ENCODE measurements at places on chromosomes 5 and 9.

GRCh38 chr5:145739843-145740242 is 95.3 kb downstream of the PRELID2 start:
- DNase-seq: no peak

DNA sequence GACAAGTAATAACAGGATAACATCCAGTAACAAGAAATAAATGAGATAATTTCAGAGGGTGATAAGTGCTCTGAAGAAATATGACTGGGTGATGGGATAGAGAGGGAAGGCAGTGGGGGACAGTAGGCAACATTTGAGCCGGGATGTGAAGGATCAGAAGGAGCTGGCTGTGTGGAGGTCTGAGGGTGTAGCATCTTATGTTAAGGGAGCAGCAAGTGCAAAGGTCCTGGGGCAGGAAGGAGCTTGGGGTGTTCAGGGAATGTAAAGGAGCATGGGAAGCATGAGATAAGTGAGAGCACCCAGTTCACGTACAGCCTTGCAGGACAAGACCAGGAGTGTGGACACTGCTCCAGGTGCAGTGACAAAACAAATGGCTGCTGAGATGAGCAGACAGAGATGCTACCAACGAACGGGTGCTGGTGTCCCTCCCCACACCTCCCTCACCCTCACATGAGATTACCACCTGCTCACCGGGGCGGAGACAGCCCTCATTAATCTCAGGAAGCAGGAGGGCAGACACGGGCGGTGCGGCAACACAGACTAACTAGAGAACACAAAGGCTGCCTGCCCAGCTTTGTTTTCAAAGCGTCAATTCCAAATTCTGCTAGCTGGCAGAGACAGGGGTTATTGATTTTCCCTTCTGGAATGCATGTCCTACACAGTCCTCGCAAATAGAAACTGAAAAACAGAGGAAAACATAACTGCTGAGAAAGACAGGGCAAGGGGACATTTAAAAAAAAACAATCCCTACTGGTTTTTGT is 298.1 kb upstream of the PANK3 start:
- no peak for DNase-seq

DNA sequence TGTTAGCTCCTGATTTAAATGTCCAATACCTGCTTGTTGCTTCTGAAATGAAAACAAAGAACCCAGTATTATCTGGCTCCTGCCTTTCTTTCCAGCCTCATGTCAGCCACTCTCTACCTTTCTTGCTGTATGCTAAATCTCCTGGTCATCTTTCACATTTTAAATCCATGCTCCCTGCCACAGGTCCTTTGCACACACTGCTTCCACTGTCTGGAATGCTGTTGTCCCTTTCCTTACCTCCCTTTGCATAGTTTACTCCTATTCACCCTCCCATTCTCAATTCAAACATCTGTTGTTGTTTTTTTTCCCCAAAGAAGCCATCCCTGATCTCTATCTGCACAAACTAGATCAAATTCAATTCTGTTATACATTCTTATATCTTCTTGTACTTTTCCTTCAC is 97.0 kb upstream of the NR4A3 start:
- no peak for DNase-seq

GRCh38 chr9:17695482-17695881 is 116.6 kb downstream of the SH3GL2 start:
- DNase-seq: no peak

DNA sequence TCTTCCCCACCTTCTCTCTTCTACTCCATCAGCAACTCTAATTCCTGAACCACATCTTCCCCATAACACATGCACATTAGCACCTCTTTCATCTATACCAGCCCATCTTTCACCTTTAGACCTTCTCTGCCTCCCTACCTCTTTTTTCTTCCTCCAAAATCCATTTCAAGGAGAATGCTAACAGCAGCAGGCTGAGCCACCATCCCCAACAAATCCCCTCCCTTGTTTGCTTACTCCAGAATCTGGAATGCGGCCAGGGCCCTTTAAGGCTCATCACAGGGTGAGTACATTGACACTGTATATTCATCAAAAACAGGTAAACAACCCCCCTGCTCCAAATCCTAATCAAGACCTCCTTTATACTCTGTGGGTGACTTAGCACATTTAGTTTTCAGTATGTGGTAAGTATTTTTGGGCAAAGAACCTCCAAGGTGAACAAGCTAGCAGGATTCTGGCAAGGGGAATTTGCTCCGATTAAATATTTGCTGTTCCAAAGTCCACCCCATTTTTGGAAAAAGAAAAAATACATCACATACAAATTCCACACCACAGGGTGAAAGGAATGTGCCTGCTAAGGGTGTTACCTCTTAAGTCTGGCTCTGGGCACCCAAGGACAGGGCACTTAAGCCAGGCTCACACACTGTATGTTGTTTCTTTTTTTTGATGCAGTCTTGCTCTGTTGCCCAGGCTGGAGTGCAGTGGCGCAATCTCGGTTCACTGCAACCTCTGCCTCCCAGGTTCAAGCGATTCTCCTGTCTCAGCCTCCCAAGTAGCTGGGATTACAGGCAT is 71.4 kb downstream of the SERINC5 start:
- DNase-seq: no peak

- DNase-seq: peak; percentile 80
Measured at GRCh38 chr9:98118640-98119601, at the start of gene TRIM14. TSS of gene TRIM14 (minus strand) at chr9:98119222. CDS start at chr9:98119188, 34 bp downstream.

- no peak for DNase-seq
Measured at GRCh38 chr5:104564530-104564929, 1001.9 kb upstream of the NUDT12 start.

GRCh38 chr5:73230264-73231245 is 57.6 kb downstream of the TMEM174 start:
- DNase-seq: no peak

DNA sequence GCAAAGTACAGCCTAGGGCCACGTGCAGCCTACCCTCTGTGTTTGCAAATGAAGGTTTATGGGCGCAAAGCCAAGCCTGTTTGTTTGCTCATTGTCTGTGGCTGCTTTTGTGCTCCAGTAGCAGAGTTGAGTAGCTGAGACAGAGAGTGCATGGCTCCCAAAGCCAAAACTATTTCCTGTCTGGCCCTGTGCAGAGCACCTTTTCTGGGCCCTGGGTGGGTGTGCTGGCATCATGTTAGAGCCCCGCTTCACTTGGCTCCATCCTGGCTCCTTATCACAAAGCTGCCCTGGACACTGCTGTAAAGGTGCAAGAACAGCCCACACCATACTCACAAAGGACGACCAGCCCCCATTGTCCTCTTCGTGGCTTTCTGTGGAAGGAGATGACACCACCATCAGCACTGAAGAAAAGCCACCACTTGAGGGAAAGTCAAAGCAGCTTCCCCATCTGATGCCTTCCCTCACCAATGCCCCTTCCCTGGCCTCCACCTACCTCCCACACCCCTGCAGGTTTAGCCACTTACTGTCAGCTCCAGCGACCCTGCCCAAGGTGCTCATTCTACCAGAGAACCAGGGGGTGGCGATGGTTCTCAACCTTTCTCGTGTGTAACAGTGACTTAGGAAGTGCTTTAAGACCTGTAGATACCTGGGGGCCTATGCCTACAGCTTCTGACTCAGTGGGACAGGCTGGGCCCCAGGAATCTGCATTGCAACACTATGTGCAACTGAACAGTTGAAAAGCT is 23.4 kb downstream of the LCP2 start:
- DNase-seq: peak; percentile 63

- DNase-seq: no peak
Measured at GRCh38 chr9:118003240-118003639, 299.0 kb downstream of the TLR4 start.

GRCh38 chr9:123067136-123067535 is 33.7 kb downstream of the GPR21 start:
- DNase-seq: no peak

DNA sequence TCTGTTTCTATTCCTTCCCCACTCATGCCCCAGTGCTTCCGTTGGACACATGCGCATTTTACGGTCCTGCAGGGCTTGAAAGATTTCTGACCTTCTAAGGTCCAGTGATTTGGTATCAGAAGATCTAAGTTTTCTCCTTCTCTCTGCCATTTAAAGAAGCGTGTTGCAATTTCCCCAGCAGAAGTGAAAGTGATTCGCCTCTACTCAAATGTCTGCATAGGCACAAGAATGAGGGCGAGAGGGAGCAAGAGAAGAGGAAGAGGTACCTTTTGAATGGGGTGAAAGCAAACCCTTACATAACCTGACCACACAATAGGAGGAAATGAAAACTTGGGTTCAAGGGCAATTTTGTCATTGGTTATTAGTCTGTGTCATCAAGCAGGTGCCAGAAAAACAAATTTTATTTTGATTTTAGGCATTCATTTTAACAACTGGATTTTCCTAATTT is 31.7 kb upstream of the NR3C1 start:
- DNase-seq: peak; percentile 94

DNA sequence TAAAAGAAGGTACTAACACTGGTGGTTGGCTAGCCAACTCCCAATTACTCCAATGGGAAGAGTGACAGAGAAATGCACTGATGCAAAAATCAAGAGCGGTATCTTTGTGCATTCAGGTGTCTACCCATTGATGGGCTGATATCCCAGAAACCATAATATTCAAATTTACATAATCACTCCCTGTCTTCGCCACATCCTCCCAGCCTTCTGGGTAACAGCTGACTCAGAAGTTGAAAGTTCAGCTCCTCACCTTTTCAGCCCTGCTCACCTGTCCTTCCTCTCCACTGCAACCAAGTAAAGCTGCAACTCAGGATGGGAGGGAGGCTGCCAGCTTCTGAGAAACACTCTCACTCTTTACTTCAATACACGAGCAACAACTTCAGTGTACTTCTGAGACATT is 6.9 kb downstream of the SUSD1 start:
- DNase-seq: no peak

DNA sequence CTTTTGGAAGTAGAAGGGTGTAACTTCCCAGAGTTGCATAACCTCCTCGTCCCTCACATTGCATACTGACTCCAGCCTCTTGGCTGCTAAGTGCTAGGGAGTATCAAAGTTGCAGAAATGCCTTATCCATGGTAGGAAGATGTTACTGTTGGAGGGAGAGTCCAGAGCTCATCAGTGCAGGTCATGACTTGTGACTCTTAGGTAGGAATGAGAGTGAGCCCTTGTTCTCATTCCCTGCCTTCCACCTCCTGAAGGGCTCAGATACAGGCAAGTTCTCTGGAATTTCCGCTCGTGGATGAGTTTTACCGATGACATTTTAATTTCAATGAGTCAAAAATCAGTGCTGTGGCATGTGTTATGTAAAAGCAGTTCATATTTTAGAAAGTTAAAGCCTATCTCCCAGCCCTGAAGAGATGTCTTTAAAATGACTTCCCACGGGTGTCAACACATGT is 17.0 kb downstream of the IRX1 start:
- DNase-seq: no peak

DNA sequence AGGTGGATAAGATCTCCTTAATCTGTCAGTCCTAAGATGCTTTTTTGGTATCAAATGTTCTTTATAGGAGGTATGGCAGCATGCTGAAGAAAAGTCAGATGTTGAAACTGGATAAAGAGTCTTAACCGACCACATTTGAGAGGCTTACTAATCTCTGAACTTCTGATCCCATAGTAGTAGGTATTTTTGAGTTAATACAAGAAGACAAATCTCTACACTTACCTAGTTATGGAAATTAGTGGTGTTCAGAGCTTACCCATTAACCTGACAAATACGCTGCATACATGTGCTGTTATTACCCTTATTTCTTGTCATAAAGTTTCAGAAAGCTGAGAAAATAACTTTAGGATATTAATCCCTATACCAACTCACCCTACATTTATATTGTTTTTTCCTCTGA is 83.0 kb downstream of the ISL1 start:
- DNase-seq: no peak

DNA sequence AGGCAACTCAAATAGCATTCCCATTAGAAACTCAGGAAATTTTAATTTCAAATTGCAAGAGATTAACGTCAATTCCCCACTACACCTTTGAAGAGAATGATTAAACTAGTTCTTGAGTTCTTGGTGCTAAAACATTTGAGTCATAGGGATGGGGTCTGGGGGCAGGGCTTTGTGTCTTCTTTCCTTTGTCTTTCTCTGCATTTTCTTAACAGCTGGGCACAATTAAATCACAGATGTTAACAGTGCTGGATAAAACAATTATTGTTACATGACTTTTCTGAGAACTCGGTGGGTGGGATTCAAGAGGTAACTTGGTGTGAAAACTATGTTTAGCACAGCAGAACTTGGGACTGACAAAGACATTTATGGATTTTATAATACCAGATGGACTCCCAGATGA is 351.9 kb upstream of the TNC start:
- no peak for DNase-seq

GRCh38 chr9:121286973-121287741 is 19.2 kb downstream of the GSN start:
- DNase-seq: no peak
